ENCODE measurements at places on chromosomes 7 and 10.

DNA sequence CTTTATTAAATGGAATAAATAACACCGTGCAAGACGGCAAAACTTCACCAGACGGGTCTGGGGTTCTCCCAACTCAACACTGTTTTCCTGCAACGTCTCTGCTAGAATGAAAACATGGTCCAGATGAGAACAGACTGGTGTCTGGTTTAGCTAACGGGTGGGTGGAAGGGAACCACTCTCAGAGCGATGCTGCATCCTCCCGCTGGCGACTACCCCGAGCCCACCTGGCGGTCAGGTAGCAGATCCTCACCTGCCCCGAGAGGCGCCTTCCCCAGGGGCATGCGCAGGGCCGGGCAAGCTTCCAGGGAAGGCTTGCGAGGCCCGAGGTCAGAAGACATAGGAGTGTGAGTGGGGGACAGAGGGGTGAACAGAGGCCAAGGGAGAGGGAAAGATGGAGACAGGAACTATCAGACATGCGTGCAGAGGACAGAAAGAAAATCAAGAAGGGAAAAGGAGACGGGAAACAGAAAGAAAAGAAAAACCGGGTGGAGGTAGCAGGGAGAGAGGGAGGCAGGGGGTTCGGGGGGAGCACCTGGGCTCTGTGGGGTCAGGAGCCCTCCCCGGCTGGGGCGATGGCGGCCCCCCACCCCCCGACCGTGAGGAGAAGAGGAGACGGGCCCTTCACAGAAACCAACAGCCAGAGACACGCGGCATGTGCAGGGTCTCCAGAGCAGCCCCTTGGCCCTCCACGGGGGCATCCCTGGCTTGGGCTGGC is 222.0 kb downstream of the MAD1L1 start:
- H3K4me3 ChIP-seq, result no peak overlapping the region
- no peak overlapping the region for H3K27ac ChIP-seq
- no peaks in the 10 kb centered on the region for H3K27me3 ChIP-seq
- no peaks in the 10 kb centered on the region for H3K4me1 ChIP-seq
- no peak for DNase-seq
- peaks cover 10% of the 10 kb centered on the region for H3K36me3 ChIP-seq

- no peaks in the 10 kb centered on the region for H3K4me1 ChIP-seq
- no peaks in the 10 kb centered on the region for H3K36me3 ChIP-seq
- H3K4me3 ChIP-seq, result no peak overlapping the region
Observed at GRCh38 chr10:29377333-29377961, 88.6 kb downstream of the LYZL1 start.

DNA sequence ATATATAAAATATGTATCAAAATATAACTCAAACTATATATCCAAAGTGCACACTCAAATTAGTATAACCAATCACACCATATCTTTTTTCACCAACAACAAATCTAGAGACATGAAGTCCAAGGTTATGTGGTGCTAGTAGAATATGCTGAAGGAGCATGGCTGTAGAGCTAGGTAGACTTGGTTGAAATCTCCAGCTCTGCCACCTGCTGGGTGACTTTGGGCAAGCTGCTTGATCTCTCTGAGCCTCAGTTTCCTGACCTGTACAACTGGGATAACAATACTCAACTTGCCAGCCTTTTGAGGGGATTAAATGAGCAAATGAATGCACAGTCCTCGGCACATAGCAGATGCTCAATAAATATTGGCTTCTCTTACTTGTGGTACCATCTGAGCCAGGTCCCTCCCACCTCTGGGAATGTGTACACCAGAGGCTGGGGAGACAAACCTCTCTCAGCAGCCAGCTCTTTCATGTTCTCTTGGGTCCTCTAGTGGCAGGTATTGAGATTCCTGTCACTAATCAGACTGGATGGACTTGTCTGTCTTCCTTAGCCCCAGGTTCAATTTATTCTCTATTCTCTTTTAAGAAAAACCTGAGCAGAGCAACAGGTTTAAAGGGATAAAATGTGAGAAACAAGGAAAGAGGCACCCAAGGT is 94.3 kb upstream of the PDE1C start:
- no peak overlapping the region for H3K27ac ChIP-seq
- no peaks in the 10 kb centered on the region for H3K4me1 ChIP-seq
- peak; percentile 5 for DNase-seq
- H3K4me3 ChIP-seq, result no peak overlapping the region
- no peaks in the 10 kb centered on the region for H3K36me3 ChIP-seq

DNA sequence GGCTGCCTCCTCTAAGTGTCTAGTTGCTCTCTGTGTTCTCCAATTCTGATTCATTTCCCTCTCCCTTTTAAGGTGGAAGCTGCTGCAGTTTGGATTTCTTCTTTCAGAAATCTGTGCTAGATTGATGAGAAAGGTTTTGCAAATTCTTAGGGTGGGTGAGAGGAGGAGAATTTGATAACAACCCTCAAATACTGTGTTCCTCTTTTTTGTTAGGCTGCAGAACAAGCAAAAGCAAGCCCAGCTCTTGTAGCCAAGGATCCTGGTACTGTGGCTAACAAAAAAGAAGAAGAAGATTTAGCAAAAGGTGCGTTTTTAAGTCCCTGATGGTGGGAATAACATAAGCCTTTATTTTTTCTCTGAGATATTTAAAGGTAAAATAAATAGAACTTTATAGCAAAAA is 49.1 kb downstream of the STAM start:
- H3K4me3 ChIP-seq, result no peak overlapping the region
- peaks cover 1% of the 10 kb centered on the region for H3K4me1 ChIP-seq
- no peak for DNase-seq

DNA sequence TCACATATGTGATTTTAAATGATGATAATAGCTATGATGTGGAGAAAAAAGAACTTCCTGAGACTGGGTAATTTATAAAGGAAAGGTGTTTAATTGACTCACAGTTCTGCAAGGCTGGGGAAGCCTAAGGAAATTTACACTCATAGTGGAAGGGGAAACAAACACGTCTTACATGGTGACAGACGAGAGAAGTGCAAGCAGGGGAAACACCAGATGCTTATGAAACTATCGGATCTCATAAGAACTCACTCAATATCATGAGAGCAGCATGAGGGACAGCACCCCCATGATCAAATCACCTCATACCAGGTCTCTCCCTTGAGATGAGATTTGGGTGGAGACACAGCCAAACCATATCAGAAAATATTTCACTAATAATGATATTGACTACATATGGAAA is 4.1 kb upstream of the LIPN start:
- H3K4me3 ChIP-seq, result no peak overlapping the region
- no peaks in the 10 kb centered on the region for H3K4me1 ChIP-seq
- DNase-seq, result no peak

GRCh38 chr7:51356849-51357516 is 40.4 kb upstream of the COBL start:
- H3K4me3 ChIP-seq, result no peak overlapping the region
- no peak for DNase-seq
- H3K27me3 ChIP-seq, result no peaks in the 10 kb centered on the region
- no peaks in the 10 kb centered on the region for H3K4me1 ChIP-seq
- no peaks in the 10 kb centered on the region for H3K36me3 ChIP-seq

DNA sequence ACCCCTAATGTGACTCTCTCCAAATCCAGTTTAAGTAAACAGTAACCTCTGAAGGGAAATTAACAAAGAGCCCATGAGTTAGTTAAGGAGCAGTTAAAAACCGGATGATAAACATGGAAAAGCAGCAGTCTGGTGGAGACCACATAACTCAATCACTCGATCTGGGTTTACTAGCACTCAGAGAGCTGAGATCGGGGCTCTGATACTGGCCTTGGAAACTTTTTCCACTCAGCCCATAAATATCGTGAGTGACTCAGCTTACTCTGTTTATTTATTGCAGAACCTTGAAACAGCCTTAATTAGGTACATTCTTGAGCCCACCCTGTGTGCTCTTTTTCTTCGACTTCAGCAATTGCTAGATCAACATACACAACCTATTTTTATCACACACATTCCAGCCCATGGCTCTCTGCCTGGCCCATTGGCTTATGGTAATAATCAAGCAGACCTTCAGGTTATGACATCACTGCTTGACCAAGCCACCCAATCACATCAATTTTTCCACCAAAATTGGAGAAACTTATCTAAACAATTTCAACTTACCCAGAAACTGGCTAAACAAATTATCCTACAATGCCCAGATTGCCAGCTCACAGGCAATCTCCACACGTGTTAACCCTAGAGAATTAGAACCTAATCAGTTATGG is 82.2 kb upstream of the GPR22 start:
- H3K27ac ChIP-seq, result no peak overlapping the region
- no peaks in the 10 kb centered on the region for H3K36me3 ChIP-seq
- no peak overlapping the region for H3K4me3 ChIP-seq
- no peaks in the 10 kb centered on the region for H3K27me3 ChIP-seq
- DNase-seq, result no peak
- H3K4me1 ChIP-seq, result no peaks in the 10 kb centered on the region

DNA sequence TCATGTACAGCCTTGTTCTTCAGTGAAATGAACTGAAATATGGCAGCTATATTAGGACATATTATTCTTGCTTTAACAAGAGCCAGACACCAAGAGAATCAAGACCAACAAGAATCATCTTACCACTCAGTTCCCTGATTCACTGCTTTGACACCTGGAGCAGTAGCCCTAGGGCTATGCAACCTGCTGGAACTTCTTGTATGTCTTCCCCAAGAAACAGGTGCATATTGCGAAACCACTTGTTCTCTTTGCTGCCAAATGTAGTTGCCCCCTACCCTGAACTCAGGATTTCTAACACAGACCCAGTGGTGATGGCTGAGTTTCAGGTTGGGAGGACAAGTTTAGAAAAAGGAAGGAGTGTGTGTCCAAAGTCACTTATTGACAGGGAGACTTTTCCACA is 46.1 kb downstream of the WIPF3 start:
- H3K36me3 ChIP-seq, result no peaks in the 10 kb centered on the region
- H3K27me3 ChIP-seq, result peaks cover 50% of the 10 kb centered on the region
- no peak overlapping the region for H3K27ac ChIP-seq
- no peak overlapping the region for H3K4me3 ChIP-seq
- H3K4me1 ChIP-seq, result no peaks in the 10 kb centered on the region

GRCh38 chr7:618539-619367 is 99.1 kb upstream of the PDGFA start:
- no peaks in the 10 kb centered on the region for H3K36me3 ChIP-seq
- DNase-seq, result no peak
- no peaks in the 10 kb centered on the region for H3K27me3 ChIP-seq

- DNase-seq, result no peak
- H3K4me3 ChIP-seq, result no peak overlapping the region
- H3K27me3 ChIP-seq, result no peaks in the 10 kb centered on the region
Observed at GRCh38 chr10:32348297-32349198, 1.6 kb upstream of the EPC1 start.
